ENCODE measurements at places on chromosomes 2 and 18.

- peak; percentile 5 for DNase-seq
These were observed 127.9 kb upstream of the PGAP1 start for GRCh38 chr2:197054437-197054836.

DNA sequence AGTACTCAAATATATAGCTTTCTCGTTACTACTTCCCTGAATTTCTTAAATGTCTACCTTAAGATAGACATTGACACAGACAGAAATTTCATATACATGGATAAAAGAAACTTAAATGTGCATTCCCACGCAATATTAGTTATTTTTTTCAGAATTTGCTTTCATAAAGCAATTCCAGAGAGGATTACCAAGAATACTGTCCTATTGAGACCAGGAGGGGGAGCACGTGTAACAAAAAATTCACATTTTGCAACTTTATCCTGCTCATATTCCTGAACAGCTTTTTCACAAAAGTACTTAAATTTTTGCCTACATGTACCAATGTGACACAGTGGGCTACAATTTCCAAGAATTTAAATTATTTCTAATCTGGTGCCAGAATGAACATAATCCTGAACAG is 30.7 kb upstream of the ERCC3 start:
- DNase-seq: peak; percentile 69

- DNase-seq: no peak
These were observed 1324.6 kb upstream of the NRXN1 start for GRCh38 chr2:52356556-52356955.

- peak; percentile 18 for DNase-seq
These were observed 95.1 kb upstream of the NT5C1B start for GRCh38 chr2:18684206-18685038.

GRCh38 chr2:239092571-239093294 is 244.8 kb downstream of the TWIST2 start:
- DNase-seq: no peak

- DNase-seq: no peak
These were observed 258.9 kb downstream of the NAPG start for GRCh38 chr18:10784596-10785202.

DNA sequence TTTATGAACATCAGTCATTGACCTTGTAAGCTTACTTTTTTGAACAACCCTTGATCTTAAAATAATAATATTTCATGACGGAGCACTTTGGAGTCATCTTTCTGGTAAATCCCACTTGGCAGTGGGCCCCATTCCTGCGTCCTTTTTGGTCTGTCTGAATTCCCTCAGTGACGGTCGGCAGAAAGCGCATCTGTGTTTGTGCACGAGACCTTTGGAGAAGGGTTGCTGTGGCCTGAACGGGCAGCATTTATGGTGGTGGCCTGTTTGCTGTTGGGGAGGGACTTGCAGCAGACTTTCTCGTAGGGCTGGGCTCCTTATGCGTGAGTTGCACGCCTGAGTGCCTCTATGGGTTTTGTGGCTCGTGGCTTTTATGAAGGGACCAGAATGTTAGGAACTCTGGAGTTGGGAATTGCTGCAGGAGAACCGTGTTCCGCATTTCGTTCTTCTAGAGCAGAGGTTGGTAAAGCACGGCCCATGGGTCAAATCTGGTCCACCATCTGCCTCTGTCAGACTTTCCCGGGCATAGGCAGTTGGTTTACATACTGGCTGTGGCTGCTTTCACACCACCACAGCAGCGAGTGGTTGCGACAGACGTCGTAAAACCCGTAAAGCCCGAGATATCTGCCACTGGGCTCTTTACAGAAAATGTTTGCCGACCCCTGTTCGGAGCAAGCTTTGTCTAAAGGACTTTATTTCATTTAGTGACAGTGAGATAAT is 30.8 kb downstream of the LPIN1 start:
- DNase-seq: no peak

- DNase-seq: peak; percentile 26
These were observed 609.0 kb downstream of the IRS1 start for GRCh38 chr2:226190479-226191252.

DNA sequence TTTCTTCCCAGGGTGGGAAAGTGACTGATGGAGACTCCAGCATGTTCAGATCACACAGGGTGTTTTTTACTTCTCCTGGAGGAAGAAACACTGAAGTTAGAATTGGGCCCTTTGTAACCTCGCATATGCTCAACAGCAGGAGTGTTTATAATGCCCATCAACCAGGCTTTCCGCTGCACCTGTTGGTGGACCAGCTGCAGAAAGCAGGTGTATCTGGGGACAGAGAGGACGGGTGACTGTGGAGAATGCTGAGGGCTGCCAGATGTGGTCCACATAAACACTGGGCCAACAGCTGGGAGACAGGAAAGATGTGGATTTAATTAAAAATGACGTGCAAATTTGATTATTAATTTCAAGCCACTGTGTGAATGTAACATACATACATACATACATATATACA is 335.5 kb upstream of the SPRED2 start:
- DNase-seq: no peak

GRCh38 chr2:232542715-232543467 is 3.4 kb downstream of the CHRNG start:
- DNase-seq: no peak

GRCh38 chr18:75142677-75143076 is 66.3 kb downstream of the PTGR3 start:
- no peak for DNase-seq

DNA sequence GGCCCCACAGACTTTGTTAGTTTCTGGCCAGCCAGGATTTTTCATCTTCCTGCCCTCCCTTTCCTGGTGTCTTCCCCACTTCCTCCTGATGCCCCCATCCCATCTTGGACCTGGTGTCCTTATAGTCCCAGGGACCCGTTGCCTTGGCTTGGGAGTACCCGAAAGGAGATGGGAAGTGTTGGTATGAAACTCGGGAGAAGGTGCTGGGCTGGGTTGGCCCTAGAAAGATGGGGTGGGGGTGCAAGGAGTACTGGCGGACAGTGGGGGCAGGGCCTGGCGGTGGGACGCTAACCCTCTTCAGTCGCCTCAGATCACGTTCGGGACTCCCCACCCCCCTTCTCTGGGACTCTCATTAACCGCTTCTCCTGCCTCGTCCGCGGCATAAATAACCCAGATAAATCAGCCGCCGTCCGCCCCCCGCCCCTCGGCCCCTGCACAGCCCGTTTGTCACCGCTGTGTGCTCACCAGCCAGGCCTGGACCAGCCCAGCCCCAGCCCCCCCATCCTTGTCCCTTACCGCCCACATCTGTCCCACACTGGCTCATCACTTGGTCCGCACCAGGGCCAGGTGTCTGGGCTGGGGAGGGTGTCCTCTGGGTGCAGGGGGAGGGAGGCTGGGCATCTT is 3.7 kb upstream of the ASIC4 start:
- no peak for DNase-seq

DNA sequence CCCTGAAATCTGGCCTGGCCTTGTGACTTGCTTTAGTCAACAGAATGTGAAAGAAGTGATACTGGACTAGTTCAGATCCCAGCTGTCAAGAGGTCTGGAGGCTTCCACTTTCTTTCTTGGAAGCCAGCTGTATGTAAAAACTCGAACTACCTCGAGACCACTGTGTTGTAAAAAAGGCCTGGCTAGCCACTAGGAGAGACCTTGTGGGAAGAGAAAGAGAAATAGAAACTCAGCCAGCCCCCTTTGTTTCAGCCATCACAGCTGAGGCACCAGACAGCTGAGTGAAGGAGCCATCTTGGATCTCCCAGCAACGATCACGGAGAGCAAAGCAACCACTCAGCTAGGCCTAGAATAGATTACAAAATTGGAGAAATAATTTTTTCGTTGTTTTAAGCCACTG is 324.9 kb upstream of the TCF4 start:
- no peak for DNase-seq

DNA sequence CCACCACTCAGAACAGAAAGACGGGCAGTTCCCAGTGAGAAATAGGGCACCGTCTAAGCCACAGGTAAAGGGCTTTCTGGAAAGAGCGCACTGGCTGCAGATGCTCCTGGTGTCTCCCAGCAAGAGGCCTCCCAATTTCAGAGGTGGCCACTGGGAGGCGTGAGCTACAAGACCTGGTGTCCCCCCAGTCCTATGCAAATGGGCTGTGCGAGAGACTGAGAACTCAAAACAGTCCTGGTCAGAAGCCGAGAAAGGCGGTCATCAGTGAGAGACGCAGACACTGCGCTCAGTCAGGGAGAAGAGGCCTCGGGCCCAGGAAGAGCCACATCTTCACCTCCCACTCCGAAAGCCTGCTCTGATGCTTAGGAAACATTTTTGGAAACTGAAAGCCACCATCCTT is 179.5 kb downstream of the EIPR1 start:
- peak; percentile 7 for DNase-seq

DNA sequence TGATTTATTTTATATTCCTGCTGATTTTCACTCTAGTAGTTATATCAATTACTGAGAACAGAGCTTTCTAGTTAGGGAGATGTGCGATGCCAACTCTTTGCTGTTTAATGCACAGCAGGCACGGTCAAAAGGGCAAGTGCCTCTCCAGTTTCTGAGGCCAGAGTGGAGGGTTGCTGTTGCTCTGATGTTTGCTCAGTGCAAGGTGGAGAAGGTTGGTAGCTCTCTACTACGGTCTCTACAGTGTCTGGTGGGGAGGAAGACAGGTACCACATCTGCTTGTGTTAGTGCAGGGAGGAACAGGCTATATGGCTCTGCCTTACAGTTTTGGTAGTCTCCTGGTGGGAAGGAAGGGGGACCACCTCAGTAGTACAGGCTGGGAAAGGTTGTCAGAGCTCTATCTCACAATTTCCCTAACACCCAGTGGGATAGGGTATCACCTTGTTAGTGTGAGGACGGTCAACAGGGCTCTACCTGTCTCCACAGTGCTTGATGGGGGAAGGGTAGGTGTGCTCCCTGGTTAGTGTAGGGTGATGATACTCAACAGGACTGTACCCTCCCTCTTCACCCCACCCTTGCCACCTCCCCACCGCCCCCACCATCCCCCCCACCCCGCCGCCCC is 85.9 kb downstream of the FANCL start:
- no peak for DNase-seq

GRCh38 chr2:70934981-70935380 is 719 bp upstream of the ATP6V1B1 start:
- DNase-seq: no peak

Measured in fibroblast of mammary gland (primary cell).